ENCODE measurements at places on chromosomes 6 and 20.

- H3K27ac ChIP-seq, result no peak overlapping the region
- DNase-seq, result no peak
Measured at GRCh38 chr20:63071541-63072181, 64.9 kb upstream of the BHLHE23 start.

DNA sequence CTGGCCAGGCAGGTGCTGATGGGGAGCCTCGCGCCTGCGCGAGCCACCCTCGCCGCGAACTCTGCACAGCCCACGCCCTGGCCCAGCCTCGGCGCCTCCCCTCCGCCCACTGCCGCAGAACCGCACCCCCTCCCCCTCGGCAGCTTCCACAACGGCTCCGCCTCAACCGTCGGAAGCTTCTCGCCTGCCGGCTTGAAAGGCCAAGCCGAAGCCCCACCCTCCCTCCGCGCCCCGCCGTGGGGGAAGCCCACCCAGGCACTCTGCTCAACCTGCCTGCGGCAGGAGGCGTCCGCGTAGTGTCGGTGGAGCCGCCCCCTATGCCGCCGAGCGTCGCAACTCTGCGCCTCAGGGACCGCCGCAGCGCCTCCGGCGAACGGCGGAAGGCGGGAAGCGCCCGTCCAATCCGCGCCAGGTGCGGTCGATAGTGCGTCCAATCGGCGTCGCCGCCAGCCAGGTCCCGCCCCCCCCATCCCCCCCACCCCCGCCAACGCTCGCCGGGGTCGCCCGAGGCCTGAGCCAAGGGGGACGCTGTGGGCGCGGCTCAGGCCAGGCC lies at the start of gene SYCP2:
Gene SYCP2 (minus strand): TSS at position 342 of the 553 bp plus-strand sequence. CDS start 11,224 bp downstream, outside the sequence.
- no peaks in the 10 kb centered on the region for H3K27me3 ChIP-seq
- H3K27ac ChIP-seq, result peak within 1 kb of the TSS; percentile 41
- DNase-seq, result peak; percentile 45
- peaks cover 18% of the 10 kb centered on the region for H3K36me3 ChIP-seq
- H3K4me3 ChIP-seq, result peak within 1 kb of the TSS; percentile 78
- peaks cover 26% of the 10 kb centered on the region for H3K4me1 ChIP-seq

DNA sequence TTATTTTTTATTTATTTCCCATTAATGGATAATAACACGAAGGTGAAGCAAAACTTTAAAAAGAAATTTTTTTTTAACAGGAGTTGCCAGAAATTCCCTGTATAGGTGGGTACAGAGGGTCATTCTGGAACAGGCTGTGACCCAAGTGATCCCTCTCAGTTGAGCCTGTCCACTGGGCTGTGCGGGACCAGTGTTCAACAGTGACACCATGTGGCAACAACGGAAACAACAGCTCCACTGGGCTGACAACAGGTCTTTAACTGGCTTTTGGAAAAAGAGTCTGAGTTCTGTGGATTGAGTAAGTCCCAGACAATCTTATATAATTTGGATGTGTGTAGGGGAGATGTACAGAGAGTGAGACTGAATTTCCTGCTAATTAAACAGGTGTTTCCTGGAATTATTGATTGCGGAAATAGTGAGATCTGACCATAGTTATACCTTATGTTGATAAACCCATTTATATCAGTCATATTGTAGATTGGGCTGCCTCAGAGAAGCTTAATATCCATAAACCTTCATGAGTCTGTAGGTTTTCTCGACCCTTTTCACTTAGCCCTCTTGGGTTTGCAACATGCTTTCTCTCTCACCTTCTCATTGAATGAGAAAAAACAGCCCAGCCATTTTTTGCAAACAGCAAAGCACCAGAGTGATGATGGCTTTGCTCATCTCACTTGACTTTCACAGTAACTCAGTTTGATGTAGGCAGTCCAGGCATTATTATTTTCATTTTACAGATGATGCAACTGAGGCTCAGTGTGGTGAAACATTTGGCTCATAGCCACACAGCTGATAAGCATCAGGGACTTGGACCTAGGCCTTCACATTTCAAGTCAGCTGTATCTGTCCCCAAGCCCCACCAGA lies 17.5 kb downstream of the KIAA1755 start:
- peaks cover 2% of the 10 kb centered on the region for H3K36me3 ChIP-seq
- DNase-seq, result no peak
- H3K27ac ChIP-seq, result no peak overlapping the region

DNA sequence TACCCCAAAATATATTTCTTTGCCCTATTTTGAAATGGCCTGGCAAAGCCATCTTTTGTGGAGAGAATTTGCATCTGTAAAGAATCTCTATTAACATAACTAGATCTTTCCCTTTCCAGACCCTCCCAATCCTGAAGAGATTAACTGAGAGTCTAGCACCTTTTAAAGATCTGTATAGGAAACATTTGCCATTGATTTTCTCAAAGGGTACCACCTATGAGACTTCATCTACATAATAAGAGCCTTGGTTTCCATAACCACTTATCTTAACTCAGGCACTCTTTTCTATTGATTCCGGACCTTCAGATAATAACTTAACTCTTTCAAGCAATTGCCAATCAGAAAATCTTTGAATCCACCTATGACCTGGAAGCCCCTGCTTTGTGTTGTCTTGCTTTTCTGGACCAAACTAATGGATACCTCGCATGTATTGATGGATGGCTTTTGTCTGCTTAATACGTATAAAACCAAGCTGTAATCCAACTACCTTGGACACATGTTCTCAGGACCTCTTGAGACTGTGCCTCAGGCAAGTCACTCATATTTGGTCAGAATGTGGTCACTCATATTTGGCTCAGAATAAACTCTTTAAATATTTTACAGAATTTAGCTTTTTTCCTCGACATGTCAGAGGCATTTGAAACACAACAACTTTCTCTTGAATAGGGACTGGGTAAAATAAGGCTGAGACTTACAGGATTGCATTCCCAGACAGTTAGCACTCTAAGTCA lies 31.4 kb downstream of the SLC22A2 start:
- no peaks in the 10 kb centered on the region for H3K36me3 ChIP-seq
- H3K4me1 ChIP-seq, result no peaks in the 10 kb centered on the region
- no peak for DNase-seq
- no peak overlapping the region for H3K27ac ChIP-seq

DNA sequence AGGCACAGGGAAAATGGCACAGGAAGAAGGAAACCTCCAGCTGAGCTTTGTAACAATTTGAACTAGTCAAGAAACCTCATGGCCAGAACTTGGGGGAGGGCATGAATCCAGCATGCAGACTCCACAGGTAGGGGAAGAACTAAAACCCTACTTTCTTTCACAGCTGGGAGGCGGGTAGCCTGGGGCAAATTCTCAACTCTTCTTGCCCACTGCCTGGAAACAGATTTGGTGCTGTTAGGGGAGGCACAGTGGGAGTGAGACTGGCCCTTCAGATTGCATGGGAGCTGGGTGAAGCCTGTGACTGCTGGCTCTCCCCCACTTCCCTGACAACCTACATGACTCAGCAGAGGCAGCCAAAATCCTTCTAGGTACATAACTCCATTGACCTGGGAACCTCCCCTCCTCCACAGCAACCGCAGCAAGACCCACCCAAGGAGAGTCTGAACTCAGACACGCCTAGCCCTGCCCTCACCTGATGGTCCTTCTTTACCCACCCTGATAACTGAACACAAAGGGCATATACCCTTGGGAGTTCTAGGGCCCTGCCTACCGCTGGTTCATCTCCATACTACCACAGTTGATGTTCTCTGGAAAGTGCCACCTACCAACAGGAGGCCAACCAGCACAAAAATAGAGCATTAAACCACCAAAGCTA lies 37.2 kb upstream of the TRIM27 start:
- H3K27ac ChIP-seq, result no peak overlapping the region
- H3K4me3 ChIP-seq, result no peak overlapping the region
- peaks cover 28% of the 10 kb centered on the region for H3K27me3 ChIP-seq
- H3K36me3 ChIP-seq, result no peaks in the 10 kb centered on the region
- H3K4me1 ChIP-seq, result no peaks in the 10 kb centered on the region
- DNase-seq, result no peak

GRCh38 chr6:123896869-123897268 lies 93.2 kb downstream of the NKAIN2 start:
- no peaks in the 10 kb centered on the region for H3K4me1 ChIP-seq
- no peaks in the 10 kb centered on the region for H3K36me3 ChIP-seq
- no peak overlapping the region for H3K27ac ChIP-seq
- no peak for DNase-seq
- H3K27me3 ChIP-seq, result no peaks in the 10 kb centered on the region
- no peak overlapping the region for H3K4me3 ChIP-seq

DNA sequence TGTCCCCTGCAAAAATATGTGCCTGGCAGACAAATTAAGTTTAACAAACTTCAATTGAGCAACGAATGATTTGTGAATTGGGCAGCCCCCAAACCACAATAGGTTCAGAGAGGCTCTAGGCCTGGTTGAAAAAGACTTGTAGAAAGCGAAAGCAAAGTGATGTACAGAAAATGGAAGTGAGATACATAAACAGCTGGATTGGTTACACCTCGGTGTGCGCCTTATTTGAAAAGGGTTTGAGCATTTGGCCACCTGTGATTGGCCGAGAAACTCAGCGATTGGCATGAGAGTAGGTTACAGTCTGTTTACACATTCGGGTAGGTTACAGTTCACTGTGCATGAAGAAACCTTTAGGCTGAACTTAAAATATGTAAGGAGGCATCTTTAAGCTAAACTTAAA lies 136.9 kb downstream of the CD83 start:
- peaks cover 14% of the 10 kb centered on the region for H3K4me1 ChIP-seq
- no peak overlapping the region for H3K4me3 ChIP-seq
- no peaks in the 10 kb centered on the region for H3K27me3 ChIP-seq
- H3K27ac ChIP-seq, result no peak overlapping the region

DNA sequence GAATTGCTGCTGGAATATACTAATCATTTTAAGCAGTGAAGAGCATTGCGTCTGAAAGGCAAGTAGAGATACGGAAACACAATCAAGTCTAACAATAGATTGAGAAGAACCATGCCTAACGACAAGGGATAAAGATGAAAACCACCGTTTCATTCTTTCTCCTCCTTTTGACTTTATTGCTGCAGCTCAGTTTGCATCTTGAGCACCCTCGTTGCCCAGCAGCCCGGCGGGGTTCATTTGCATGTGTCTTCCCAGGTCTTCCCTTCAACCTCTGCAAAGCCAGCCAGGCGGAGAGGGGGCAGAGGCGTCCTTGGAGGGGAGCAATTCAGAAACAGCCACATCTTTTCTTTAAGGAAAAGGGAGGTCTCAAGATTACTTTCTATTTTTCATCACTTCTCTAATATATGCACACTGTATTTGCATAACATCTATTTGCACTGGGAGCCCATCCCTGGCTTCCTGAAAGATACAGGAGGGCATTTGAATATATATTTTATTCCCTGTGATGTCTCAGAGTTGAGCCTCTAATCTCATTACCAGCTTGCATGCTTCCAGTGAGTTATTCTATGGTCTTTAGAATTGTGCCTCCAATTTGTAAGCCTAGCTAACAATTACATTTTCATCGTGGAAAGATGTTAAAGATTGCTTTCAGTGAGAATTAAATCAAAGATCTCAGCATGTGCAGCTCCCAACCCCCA lies 18.7 kb upstream of the PXDC1 start:
- H3K27ac ChIP-seq, result no peak overlapping the region
- no peaks in the 10 kb centered on the region for H3K36me3 ChIP-seq
- no peak for DNase-seq
- H3K27me3 ChIP-seq, result peaks cover 6% of the 10 kb centered on the region

DNA sequence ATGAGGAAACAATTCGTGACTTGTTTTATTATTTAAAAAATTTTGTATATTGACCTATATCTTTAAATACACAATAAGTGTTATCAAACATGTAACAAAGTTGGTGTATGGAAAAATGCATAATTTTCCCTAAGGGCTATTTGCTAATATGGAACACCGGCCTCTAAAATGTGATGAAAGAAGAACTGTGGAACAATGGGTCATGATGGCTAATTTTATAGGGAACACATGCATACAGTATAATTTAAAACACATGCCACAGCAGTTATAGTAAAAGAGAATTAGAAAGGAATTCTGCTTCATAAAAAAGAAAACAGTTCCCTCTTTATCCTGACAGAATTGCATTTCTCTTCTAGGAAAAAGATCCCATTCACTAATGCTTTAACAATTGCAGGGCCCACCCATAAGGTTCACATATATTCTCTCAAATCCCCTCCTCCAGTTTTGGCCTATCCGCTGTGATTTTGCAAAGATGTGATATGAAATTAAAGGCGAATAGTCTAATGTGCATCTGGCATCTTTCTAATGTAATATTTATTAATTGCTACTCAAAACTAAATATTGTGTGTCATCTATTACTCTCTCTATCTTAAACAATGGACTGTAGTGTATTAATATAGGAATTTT lies 628.1 kb upstream of the CITED2 start:
- no peak overlapping the region for H3K27ac ChIP-seq
- H3K36me3 ChIP-seq, result no peaks in the 10 kb centered on the region
- no peaks in the 10 kb centered on the region for H3K27me3 ChIP-seq

DNA sequence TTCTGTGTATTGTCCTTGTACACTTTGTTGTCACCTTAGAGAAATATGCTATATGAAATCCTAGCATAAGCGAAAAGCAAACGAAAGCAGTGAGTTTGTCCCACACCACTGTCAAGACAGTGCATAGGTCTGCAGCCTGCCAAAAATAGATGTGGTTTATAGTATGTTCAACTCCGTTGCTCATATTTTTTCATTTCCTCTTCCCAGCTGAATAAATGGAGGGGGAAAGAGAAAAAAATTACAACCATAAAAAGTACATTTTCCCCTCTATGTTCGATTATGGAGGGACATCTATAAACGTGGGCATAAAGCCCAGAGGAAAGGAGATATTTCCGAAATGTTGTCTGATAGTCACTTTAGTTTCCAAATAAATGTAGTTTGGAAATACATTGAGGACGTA lies 25.8 kb downstream of the PRL start:
- H3K36me3 ChIP-seq, result no peaks in the 10 kb centered on the region
- peaks cover 2% of the 10 kb centered on the region for H3K27me3 ChIP-seq
- no peaks in the 10 kb centered on the region for H3K4me1 ChIP-seq

DNA sequence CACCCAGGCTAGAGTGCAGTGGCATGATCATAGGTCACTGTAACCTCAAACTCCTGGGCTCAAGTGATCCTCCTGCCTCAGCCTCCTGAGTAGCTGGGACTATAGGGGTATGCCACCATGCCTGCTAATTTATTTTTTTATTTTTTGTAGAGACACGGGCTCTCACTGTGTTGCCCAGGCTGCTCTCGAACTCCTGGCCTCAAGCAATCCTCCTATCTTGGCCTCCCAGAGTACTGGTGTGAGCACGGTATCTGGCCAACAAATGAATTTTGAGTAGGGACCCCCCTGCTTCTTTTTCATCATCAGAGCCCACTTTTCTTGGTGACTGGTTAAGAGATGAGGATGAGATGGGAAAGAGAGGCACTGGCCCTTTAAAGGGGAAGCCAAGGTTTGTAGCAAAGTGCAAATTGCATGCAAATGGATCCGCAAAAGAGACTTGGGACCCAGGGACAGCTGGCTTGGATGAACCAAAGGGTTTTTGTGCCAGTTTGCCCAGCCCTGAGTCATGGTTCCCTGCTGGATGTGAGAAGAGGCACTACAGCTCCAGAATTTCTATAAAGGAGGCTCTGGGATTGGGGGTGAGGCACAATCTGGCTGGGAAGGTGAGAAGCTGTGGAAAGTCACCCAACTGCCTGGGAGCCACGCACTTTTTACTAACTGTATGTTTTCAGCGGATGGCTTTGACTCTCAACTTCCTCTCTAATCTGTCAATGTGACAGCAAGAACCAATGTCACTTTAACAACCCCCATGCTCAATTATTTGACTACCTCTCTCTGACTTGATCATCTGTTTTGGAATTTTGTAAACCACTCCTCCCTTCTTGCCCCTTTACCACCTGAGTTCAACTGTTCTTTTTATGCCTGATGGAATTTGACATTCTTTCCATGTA lies 58.7 kb upstream of the RNF24 start:
- H3K27ac ChIP-seq, result peak overlapping the region; percentile 9
- DNase-seq, result no peak
- H3K36me3 ChIP-seq, result no peaks in the 10 kb centered on the region
- no peak overlapping the region for H3K4me3 ChIP-seq
- H3K4me1 ChIP-seq, result peaks cover 40% of the 10 kb centered on the region
